ENCODE measurements at places on chromosomes 16 and 17.

GRCh38 chr17:69015631-69016030 is 45.1 kb downstream of the ABCA9 start:
- no peak for DNase-seq

GRCh38 chr16:3730161-3731125 is 13.1 kb upstream of the TRAP1 start:
- DNase-seq: no peak

- no peak for DNase-seq
Measured at GRCh38 chr17:9828296-9829295, 2.9 kb downstream of the GLP2R start.

GRCh38 chr16:85522842-85523601 is 90.1 kb upstream of the GSE1 start:
- DNase-seq: no peak

GRCh38 chr16:56824804-56825203 is 40.2 kb upstream of the SLC12A3 start:
- DNase-seq: no peak

DNA sequence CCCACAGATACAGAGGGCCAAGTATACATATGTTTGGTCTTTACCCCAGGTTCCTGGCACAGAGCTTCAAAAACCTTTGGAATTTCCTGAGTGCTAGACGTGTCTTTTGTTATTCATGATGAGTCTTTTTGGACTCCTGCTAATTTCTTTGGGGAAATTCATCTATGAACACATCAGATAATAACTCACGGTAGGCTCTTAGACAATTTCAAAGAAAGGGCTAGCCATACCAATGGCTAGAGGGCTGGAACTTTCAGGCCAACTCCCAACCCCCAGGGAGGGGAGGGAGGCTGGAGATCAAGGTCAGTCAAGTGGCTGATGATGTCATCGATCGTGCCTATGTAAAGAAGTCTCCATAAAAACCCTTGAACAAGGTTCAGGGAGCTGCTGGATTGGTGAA is 101.9 kb downstream of the STX8 start:
- no peak for DNase-seq

DNA sequence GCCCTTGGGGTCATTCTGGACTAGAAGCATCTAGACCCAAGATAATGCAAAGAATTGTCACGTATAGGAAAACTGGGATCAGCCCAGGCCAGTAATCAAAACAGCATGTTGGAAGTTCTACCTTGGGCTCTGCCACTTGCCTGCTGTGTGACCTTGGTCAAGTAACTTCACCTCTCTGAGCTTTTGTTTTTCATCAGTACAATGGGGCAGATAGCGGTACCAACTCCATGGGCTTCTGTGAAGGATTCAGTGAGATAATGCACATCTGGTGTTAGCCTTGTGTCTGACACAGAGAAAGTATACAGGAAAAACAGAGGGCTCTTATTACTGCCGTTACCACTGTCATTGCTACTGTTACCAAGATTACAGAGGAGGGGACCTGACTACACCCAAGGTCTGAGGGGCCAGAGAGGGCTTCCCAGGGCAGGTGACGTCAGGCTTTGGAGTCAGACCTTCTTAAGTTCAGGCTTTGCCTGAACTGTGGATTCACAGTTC is 24.6 kb downstream of the CMIP start:
- DNase-seq: peak; percentile 63

- peak; percentile 84 for DNase-seq
Measured at GRCh38 chr17:75848523-75849278, 4.5 kb upstream of the UNC13D start.

GRCh38 chr16:64540434-64540833 is 581.4 kb downstream of the CDH11 start:
- no peak for DNase-seq

GRCh38 chr16:51095084-51095881 is 55.8 kb downstream of the SALL1 start:
- DNase-seq: no peak

All from hematopoietic multipotent progenitor cell treated with erythropoietin and hydrocortisone succinate and interleukin-3 and kit ligand, for 6 days (in vitro differentiated cells).